ENCODE measurements at places on chromosomes 6 and 20. TPM values are rescaled to one million over a fixed set of nuclear protein-coding genes. Genes with fewer than 3 reads are reported as not detected.
A peak's percentile ranks its signal among the peaks of the same experiment; 100 is the strongest.

The COL11A2 gene
- 4.9 TPM for total RNA-seq

The OXT gene
- total RNA-seq: not detected

The DZANK1 gene
- 5.8 TPM for total RNA-seq

The ULBP1 gene
- 0.20 TPM for total RNA-seq

The IP6K3 gene
- 0.50 TPM for total RNA-seq

The NKAIN2 gene
- 44.9 TPM for total RNA-seq

- DNase-seq: no peak
Measured at GRCh38 chr20:56350842-56351241, 7.9 kb upstream of the FAM210B start.

- DNase-seq: no peak
Measured at GRCh38 chr20:41358717-41359116, 7.9 kb downstream of the EMILIN3 start.

GRCh38 chr6:4964675-4965561 is 38.9 kb downstream of the RPP40 start:
- no peak for DNase-seq

DNA sequence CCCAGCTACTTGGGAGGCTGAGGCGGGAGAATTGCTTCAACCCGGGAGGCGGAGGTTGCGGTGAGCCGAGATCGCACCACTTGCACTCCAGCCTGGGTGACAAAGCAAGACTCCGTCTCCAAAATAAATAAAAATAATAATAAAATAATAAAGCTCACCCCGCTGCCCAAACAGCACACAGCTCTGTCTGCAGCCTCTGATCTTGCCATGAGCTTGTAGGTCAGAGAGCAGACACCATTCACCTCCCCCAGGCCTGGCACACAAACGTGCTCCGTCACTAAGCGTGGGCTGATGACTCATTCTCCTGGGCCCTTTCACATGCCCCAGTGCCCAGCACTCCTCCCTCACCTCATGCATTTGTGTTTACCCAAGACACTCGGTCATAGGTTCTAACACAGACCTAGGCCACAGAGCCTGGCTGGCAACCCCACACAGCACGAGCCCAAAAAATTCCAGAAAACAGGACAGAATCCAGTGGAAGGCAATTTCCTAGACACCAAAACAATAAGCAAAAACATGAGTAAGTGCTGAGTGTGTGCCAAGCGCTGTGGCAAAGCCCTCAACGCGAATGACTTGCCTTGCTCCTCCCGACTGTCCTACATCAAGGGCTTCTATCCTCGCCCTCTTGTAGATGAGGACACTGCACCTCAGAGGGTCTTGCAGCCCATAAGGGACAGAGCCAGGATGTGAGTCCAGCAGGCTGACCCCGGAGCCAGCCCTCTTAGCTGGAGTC is 18.0 kb downstream of the ATP9A start:
- no peak for DNase-seq

GRCh38 chr20:22529150-22530019 is 55.0 kb downstream of the FOXA2 start:
- DNase-seq: no peak

- no peak for DNase-seq
Measured at GRCh38 chr6:54031169-54031568, 80.1 kb upstream of the MLIP start.

- no peak for DNase-seq
Measured at GRCh38 chr6:116413357-116413756, 42.6 kb downstream of the DSE start.

- peak; percentile 58 for DNase-seq
Measured at GRCh38 chr20:2320813-2321658, 25.2 kb downstream of the TGM3 start.

- no peak for DNase-seq
Measured at GRCh38 chr6:147675281-147675680, 166.8 kb downstream of the SAMD5 start.

DNA sequence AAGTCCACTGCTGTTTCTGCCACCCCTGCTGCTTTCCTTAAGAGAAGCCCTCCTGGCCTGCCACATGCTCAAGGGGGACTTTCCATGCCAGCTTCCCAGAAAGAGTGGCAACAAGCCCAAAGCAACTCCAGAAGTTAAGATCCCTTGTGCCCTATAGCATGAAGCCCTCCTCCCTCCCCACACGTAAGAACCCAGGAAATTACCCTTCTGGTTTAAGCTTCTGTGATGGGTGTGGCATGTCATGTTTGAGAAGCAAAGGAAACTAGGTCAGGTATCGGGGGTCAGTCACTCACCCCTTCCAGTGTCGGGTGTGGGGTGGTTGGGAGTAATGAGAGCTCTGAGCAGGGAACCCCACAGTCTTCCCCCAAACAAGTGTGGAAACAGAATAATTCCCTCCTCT is 196.1 kb downstream of the LRFN2 start:
- no peak for DNase-seq

- DNase-seq: no peak
Measured at GRCh38 chr20:46646659-46647380, 4.4 kb downstream of the SLC13A3 start.

- peak; percentile 47 for DNase-seq
Measured at GRCh38 chr20:48463916-48464315, 363.9 kb downstream of the PREX1 start.

Data from spinal cord (tissue), 10 donors.